ENCODE measurements at places on chromosomes 7 and 10.

DNA sequence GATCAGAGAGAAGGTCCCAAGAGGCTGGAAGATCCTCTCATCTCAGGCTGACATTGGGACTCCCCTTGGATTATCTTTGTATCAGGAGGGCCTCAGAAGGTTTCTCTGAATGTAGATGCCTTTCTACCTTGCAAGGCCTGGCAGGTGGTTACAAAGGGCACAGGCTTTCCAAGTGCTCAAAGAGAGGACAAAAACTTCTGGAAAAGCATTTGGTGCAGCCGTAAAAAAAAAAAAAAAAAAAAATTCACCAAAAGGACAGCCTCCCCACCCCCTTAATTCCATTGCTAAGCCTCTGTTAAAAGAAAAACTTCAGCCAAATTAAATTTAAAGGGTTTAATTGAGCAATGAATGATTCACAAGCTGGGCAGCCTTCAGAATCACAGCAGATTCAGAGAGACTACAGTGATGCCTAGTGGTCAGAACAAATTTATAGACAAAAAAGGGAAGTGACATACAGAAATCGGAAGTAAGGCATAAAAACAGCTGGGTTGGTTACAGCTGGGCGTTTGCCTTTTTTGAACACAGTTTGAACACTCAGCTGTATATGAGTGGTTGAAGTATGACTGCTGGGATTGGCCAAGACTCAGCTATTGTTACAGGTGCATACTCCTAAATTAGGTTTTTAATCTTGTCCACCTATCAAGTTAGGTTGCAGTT lies 42.5 kb upstream of the LRGUK start:
- DNase-seq = no peak

DNA sequence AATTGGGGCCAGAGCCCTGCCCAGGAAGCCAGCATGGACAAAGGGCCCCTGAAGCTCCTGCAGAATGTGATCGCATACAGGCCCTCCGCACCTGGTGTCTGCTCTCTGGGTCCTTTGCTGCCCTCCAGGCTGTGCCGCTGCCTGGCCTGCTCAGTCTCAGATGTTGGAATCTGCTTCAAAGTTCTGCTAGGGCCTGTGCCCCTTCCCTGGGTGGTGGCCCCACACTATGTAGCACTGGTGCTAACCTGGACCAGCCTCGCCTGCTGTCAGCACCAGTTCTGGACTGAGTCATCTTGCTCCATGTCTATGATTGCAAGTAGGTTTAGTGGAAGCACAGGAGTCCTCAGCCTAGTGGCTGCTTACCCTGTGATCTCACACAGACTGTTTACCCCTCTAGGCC lies 6.3 kb downstream of the MAT1A start:
- DNase-seq = no peak

DNA sequence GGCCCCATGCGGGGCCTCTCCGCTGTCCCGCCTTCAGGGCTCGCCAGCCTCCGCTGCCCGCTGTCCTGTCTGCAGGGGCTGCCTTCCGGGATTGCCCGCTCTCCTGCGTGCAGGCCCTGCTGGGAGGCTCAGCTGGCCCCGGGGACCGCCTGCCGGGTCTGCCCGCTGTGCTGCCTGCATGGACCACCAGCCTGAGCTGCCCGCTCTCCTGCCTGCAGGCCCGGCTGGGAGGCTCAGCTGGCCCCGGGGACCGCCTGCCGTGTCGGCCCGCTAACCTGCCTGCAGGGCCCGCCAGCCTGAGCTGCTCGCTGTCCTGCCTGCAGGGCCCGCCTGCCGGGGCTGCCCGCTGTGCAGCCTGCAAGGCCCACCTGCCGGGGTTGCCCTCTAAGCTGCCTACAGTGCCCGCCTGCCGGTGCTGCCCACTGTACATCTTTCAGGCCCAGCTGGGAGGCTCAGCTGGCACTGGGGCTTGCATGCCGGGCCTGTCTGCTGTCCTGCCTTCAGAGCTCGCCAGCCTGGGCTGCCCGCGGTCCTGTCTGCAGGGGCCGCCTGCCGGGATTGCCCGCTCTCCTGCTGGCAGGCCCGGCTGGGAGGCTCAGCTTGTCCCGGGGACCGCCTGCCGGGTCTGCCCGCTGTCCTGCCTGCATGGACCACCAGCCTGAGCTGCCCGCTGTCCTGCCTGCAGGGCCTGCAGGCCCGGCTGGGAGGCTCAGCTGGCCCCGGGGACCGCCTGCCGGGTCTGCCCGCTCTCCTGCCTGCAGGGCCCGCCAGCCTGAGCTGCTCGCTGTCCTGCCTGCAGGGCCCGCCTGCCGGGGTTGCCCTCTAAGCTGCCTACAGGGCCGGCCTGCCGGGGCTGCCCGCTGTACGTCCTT lies 165.1 kb downstream of the GLRX3 start:
- no peak for DNase-seq

GRCh38 chr7:94190599-94191061 lies 186.5 kb upstream of the BET1 start:
- DNase-seq = no peak

- no peak for DNase-seq
Observed at GRCh38 chr7:102295346-102296178, 8.9 kb downstream of the SH2B2 start.

GRCh38 chr10:55704950-55705349 lies 656.1 kb downstream of the ZWINT start:
- DNase-seq = no peak

DNA sequence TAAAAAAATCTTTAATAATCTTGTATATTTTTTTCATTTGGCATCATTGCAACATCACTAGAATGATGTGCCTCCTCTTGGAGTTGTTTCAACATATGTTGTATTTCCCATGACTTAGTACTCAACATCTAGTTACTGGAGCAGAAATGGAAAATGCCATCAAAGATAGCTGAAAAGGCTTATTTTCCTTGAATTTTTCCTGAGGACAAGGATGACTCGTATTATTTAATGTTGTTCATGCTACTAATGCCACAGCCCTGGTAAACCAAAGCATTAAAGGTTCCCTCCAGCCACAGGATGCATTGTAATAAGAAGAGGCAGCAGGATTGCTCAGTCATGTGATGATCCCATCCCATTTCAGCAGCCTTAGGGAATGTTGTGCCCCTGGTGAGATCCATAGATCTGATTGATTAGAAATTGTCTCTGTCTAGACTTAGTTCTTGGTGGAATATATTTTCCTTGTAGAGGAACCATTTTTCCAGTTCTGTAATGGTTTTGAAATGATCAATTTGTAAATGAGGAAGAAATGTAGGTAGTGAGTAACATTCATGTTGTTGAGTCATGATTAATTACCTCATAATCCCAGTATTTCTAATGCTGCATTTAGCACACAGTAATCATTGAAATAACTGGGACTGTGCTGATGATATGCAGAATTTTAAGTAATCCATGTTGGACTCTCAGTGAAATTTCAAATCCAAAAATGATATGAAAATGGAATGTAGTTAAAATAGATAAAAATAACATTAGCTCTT lies 91.3 kb upstream of the SMIM30 start:
- DNase-seq = no peak

- peak; percentile 89 for DNase-seq
Observed at GRCh38 chr10:113711142-113711541, 31.4 kb downstream of the CASP7 start.

- no peak for DNase-seq
Observed at GRCh38 chr10:74558403-74558802, 268.0 kb upstream of the KAT6B start.

- no peak for DNase-seq
Observed at GRCh38 chr10:99658622-99659030, 683 bp upstream of the ENTPD7 start.

GRCh38 chr10:3774018-3774813 lies 10.8 kb downstream of the KLF6 start:
- DNase-seq = no peak

DNA sequence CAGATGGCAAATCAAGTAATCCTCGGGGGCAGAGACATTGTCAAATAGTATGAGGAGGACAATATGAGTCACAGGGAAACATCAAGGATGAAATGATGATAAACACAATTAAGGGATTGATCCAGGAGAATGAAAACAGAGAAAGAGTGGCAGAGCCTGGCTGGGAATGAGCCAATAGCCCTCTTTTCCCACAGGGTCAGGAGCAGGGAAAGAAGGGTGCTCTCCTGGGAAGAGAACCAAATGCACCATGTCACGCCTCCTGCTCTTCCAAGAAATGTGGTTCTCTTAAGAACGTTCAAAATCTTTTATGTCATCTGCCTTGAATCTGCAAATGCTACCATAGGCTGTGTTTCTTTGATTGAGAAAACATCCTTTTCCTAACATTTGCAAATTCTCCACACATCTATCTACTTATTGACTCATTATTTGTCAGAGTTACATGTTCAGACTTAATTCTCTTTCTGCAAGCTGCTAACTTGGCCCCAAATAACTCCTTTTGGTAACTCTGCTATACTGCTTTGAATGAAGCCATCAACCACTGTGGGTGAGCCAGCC lies 50.6 kb downstream of the HIPK2 start:
- DNase-seq = no peak

GRCh38 chr10:77638321-77639101 lies 903 bp upstream of the KCNMA1 start:
- peak; percentile 45 for DNase-seq

DNA sequence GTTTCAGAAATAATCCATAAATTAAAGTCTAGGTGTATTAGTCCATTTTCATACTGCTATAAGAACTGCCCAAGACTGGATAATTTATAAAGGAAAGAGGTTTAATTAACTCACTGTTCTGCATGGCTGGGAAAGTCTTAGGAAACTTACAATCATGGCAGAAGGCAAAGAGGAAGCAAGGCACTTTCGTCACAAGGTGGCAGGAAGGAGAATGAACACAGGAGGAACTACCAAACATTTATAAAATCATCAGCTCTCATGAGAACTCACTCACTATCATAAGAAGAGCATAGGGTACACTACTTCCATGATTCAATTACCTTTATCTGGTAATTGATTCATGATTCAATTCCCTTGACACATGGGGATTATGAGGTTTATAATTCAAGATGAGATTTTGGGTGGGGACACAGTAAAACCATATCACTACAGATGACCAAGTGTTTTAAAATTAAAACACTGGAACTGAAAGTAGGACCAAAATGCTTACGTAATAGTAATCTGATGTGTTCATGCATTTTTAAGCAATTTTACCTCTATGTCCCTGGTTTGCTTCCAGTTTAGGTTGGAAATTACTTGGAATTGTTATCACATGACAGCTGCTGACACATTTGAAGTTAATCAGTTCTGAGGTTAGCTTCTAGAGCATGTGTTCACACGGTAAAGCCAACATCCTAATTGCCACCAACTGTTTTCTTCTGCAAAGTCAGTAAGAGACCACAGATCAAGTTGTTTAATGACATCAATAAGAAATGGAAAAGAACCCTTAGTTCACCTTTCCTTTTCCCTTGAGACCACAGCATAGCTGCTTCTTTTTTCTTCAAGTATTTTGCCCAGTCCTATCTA lies 48.4 kb upstream of the SEMA3C start:
- DNase-seq = no peak

DNA sequence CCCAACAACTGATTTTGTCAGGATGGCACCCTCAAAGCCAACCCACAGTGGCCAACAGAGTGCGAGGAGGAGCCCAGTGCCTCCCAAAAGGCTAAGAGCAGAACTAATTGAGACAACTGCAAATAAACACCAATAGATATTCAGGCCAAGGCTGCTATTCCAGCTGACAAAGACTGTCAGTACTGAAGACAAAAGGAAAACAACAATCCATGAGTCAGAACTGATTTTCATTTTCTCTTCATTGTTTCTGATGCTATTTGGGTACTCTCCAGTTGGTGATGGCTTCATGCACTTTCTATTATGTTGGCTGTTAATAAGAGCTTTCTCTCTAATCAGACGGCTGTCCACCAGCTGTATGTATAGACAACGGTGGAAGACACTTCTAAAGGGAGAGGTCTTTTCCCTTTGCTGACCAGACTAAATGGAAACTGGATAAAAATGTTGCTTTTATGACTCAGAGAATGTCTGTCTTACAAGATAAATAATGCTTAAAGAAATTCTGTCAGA lies 515.9 kb downstream of the PARD3 start:
- DNase-seq = no peak

DNA sequence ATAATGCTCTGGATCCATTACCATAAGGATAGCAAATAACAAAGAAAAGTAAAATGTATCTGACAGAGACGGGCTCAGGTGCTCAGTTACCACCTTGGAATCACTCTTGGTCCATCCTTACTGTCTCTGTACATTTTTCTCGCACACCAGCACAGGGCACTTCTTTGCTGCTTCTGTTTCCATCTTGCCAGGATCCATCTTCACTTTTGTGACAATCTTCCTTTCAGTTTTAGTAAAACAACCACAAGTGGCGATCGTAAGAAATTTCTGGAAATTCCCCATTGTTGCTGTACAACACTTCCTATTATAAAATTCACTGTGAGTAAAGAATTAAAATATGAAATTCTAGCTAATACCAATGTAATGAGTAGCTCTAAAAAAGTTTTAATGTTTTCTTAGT lies 695.5 kb downstream of the GRM8 start:
- DNase-seq = no peak

GRCh38 chr10:27464993-27465392 lies 39.1 kb upstream of the RAB18 start:
- DNase-seq = no peak

DNA sequence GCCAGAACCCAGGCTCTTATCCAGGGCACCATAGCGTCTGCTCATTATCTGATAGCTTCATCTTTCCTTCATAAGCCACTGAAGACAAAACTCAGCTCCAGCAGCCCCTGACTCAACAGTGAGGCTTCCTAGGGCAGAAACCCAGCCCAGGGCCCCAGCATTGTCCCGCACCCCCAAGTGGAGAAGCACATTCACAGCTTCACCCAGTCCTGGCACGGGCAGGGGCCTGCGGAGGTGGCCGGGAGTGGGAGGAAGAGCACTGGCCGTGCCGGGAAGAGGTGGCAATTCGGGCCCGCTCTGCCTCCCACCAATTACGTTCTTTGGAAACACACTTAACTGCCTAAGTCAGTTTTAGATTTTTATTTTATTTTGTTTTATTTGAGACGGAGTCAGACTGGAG lies 10.3 kb upstream of the CALML5 start:
- DNase-seq = no peak

DNA sequence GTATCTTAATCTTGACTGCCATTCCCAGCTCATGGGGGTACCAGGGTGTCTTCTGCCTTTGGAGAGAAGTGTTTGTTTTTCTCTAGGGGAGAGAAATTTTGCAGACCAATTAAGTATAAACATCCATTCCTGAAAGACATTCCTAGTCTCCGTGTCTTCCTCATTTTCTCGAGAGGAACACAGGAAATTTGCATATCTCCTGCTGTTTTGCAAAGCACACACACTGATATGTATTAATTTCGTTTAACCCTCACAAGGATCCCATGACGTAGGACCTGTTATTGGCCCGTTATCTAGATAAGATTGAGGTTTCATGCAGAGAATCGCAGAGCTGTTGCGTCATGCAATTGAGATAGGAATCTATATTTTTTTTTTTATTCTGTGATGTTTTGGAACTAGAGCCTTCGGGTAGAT lies 944 bp downstream of the RHBDD2 start:
- DNase-seq = peak; percentile 91

All from NCI-H526 treated with DMSO at 0.1 percent for 48 hours (cell line).